ENCODE measurements at places on chromosomes 11 and 22.

DNA sequence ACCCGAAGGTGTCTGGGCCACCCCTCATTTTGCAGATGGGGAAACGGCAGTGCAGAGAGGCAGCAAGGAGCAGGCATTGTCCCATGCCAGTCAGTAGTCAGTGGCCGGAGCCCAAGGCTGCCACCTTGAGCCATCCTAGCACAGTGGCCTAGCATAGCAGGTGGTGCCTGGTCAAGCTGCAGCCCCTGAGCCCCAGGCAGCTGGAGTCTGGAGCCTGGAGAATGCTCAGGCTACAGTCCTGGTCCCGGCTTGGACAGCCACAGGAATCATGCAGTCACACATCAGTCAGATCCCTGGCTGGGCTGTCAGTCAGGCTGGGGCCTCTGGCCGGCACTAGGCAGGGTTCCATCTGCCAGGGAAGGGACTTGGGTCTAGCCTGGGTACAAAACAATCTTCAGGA, 18.6 kb downstream of the KCNC1 start:
- no peak for DNase-seq

GRCh38 chr11:19683862-19684491, 28.7 kb upstream of the NAV2 start:
- no peak for DNase-seq

DNA sequence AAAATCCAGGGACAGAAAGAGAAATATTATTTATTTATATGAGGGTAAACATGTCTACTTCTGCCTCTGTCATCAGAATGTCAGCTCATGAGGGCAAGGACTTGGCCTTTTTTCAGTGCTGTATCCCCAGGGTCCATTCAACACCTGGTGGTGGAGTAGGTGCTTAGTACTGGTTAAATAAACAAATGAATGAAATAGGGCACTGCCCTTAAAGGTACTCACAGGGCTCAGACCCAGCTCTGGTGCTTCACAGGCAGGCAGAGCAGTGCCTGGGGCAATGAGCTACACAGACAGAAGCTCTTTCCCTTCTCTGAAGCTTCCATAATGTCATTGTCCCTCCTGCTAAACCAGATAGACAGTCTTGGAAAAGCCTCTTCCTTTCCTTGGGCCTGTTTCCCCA, 30.9 kb downstream of the P4HA3 start:
- DNase-seq = no peak

DNA sequence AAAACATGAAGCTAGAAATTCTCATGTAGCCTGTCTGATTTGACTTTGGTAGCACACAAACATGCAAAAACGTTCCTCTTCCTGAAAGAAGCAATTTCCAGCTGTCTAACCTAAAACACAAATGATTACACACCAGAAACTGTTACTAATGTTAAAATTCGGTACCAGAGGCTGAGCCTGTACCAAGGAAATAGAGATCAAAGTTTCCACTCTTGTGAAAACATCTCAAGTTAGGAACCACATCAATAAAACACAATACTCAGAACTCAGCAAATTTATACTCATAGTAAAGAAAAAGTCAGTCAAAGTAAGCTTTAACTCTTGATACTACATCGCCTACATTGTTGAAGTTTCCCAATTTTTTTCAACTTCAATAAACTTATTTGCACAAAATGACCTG, 107.8 kb downstream of the FCHSD2 start:
- no peak for DNase-seq

DNA sequence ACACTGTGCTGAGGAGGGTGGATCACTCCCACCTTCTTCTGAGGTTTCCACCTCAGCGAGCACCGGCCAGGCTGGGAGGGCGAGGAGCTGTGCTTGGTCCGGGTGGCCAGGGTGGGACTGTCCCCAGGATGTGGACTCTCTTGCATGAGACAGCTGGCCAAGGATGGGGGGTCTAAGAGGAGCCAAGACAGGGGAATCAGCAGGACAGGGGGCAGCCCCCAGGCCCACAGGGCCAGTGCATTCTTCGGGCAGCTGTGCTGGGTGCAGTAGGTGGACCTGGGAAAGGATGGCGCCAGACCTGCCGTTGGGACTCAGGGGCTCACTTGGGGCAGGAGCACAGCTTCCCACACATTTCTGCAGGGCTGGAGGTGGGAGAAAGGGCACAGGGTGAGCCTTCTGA, 9.5 kb downstream of the APOBEC3A start:
- DNase-seq = no peak

GRCh38 chr11:87281496-87281895, 243.8 kb downstream of the TMEM135 start:
- peak; percentile 94 for DNase-seq

DNA sequence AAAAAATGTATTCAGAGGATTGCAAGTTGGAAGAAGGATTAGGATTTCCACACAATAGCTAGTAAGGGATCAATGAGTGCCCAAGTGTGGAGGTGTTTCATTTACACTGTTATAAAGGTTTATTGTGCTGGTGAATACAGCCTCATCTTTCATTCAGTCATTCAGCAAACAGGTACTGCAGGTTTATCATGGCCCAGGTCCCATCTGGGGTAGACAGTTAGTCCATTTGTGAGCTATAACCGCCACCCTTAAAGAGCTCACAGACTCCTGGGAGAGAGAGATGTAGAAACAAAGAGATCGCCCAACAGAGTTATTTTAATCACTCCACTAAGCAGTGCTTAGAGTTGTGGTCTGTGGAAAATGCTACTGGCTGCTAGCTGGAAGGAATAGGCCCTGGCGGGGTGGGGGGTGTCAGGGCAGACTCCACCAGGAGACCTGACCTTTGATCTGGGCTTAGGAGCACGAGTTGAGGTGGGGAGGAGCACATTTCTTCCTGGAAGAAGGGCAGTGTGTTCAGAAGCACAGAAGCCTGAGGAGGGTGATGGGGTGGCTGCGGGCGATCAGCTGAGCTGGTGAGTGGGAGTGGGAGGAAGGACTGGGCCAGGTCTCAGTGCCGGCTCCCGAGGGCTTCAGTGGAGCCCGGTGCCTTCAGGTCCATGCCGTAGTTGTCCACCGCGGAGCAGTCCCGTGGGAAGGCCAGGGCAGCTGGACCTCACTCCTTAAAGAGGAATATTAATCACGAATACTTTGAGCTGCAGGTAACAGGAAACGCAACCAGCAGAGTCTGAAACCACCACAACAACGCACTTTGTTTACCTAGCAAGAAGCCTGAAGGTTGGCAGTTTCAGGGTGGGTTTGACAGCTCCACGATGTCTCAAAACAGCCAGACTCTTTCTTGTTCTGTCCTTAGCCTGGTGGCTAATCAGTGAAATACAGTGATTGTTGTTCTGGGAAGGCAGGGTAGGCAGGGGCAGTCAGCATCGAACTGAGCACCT, 11.2 kb downstream of the TOM1 start:
- peak; percentile 24 for DNase-seq

GRCh38 chr22:44390613-44390970, 77.8 kb upstream of the SHISAL1 start:
- DNase-seq = no peak

- no peak for DNase-seq
Observed at GRCh38 chr11:20278727-20279126, 84.8 kb upstream of the HTATIP2 start.

DNA sequence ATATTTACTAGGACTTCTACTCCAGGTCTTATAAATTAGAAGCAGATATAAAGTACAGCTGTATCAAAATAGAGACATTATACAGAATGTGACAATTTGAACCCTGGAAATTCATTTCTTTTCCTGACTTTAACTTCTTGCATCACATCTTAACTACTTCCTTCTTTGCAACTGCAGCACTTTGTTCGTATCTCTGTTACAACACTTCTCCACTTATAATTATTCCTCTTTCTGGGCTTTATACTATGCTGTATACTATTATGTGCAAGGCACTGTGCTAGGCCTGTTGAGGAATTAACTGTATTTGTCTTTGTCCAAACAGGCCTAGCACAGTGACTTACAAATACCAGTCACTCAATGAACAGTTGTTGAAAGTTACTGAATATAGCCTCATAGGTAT, 1.8 kb upstream of the SLC36A4 start:
- DNase-seq = no peak

DNA sequence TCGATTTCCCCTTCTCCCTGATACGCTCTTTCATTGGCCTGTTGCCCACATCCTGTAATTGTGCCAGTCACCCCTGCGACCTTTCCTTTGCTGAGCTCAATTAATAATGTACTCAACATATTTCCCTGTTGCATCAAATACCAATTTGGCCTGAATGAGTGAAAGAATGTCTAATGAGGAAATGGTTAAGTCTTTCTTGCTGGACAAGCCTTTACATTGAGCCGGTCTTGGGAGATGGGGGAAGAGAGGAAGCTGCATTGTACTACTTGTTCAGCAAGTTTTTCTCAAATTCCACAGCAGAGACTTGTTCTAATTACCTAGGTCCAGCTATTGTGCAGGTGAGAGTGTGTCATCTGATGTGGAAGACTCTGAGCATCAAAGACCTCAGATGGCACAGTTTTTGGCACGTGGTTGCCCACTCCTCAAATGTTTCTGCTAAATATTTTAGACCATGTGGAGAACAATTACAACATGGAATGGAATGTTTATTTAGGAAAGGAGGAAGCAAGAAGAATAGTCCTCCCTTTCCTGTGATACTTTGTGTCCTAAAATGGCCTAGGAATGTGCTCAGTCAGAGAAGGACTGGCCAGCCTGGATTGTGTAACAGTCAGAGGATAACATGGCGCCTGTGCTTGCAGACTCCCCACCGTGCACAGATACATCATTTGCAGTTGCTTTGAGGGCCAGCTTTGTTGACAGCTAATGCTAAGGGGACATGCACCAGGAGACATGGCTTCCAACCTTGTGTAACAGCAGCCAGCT, 129.5 kb upstream of the E2F8 start:
- DNase-seq = peak; percentile 54

DNA sequence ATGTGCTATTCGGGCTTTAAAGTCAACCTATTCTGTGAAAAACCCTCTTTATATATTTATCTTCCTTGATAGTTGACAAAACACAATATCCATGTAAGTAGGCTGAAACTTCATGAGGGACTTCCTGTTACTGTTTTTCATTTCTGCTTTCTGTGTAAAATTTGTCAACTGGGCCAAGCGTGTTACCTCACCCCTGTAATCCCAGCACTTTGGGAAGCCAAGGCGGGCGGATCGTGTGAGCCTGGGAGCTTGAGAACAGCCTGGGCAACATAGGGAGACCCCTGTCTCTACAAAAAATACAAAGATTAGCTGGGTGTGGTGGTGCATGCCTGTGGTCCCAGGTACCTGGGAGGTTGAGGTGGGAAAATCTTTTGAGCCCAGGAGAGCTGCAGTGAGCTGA, 66.5 kb upstream of the SLC25A18 start:
- DNase-seq = no peak

GRCh38 chr22:41395531-41396240, 13.9 kb downstream of the TEF start:
- no peak for DNase-seq

DNA sequence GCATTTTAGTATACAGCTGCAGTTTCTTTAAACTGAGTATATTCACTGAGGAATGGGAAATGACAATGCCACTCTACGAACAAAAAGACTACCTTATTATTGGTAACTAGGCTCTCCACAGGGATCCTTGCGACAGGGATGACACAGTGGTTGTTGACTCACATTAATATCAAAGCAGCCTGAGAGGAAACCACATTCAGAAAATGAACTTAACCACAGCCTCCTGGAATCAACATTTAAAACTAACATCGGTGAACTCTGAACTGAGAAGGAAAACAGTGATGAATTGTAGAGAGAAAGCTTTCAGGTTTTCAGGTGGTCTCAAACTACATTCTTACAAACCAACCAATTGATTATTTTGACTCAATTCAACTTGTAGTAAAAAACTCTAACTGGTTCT, 90.3 kb upstream of the MTMR2 start:
- peak; percentile 74 for DNase-seq

DNA sequence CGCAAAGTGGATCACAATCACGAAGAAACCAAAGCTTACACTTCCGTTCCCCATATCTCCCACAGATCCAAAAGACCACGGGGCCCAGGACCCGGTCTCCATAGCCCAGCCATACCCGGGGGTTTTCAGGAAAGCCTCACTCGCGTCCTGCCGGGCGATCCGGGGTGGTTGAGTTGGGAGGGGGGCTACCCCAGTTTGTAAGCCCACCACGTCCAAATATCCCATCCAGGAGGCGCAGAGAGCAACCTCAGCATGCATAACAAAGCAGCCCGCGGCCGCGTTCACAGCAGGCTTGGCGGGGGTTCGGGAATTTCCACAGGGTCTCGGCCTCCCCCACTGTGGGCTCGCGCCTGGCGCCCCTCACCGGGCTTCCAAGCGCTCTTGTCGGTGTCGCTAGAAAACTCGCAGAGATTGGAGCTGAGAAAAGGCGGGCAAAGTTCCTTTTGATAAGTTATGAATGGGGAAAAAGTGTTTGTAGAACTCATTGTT, 9.5 kb downstream of the SDF2L1 start:
- no peak for DNase-seq

DNA sequence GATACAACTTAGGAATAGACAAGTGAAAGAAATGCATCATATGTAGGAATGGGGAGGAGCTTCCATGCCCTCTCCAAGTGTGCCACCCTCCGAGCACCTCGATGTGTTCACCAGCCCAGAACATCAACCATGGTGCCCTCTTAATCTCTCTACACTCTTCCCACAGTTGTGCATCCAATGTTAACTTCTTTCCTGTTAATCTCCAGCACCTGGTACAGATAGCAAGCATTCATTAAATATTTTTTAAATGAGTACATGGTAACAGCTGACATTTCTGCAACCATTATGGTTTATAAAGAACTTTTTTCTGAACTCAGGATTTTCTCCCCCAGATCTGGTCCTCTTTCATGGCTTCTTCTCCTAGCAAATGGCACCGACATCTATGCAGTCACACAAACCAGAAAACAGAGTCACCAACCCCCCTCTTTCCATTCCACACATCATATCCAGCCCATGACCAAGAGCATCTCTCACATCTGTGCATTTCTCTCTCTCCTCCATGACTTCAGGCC, 118.1 kb upstream of the CLPB start:
- no peak for DNase-seq
